ENCODE measurements at places on chromosomes 16 and 17.

GRCh38 chr16:49931916-49932315 lies 76.0 kb upstream of the ZNF423 start:
- H3K4me3 ChIP-seq: no peak overlapping the region
- H3K27ac ChIP-seq: no peak overlapping the region
- H3K36me3 ChIP-seq: no peaks in the 10 kb centered on the region
- no peaks in the 10 kb centered on the region for H3K4me1 ChIP-seq
- no peak for DNase-seq

- no peaks in the 10 kb centered on the region for H3K36me3 ChIP-seq
- peaks cover 5% of the 10 kb centered on the region for H3K4me1 ChIP-seq
- no peak overlapping the region for H3K4me3 ChIP-seq
- DNase-seq: no peak
Measured at GRCh38 chr16:51150165-51150887, 744 bp downstream of the SALL1 start.

GRCh38 chr17:77247048-77247541 lies 106.3 kb downstream of the SEC14L1 start:
- H3K4me3 ChIP-seq: peak overlapping the region; percentile 34
- H3K4me1 ChIP-seq: peaks cover 5% of the 10 kb centered on the region
- H3K36me3 ChIP-seq: peaks cover 2% of the 10 kb centered on the region

DNA sequence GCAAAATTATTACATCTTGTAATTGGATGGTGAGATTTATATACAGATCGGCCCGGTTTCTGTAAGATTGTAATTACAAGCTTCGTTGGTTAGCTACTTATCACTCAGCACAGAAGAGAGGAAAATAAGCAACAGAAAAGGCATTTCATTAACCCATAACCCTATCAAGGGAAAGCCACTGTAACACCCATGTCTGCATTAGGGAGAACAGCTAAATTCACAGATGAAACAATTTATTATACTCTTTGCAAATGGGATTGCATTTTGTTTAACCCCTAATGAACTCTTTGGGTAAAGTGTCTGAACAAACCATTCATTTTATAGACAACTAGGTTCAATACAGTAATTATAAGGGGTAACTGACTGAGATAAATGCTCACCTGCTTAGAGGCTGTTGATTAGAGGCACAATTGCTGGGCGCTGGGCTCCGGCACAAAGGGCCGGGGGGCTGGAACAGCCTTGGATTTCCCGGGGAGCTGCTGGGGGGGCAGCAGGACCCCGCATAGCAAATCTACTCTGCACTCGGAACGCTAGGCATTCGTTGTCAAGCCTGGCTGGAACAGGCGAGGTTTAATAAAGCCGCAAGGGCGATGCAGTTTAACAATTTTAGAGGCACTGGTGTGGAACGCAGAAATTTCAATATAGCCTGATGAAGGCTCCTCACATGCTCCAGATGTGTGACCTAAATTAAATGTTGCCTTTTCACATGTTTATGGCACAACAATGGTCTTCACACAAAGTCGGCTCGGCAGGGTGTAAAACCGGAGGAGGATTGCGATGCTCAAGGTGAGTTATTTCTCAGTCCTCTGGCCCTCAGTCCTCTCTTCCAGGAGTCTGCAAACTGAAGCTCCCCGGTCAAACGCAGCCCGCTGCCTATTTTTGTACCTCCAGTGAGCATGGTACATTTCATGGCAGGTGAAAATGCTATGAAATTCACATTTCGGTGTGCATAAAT lies 134.0 kb upstream of the IRX6 start:
- no peak overlapping the region for H3K27ac ChIP-seq
- no peaks in the 10 kb centered on the region for H3K36me3 ChIP-seq
- peaks cover 17% of the 10 kb centered on the region for H3K27me3 ChIP-seq
- no peak for DNase-seq

GRCh38 chr16:31430380-31431052 lies 2.4 kb upstream of the COX6A2 start:
- H3K27me3 ChIP-seq: no peaks in the 10 kb centered on the region
- H3K4me3 ChIP-seq: no peak overlapping the region
- no peak for DNase-seq
- peaks cover 11% of the 10 kb centered on the region for H3K36me3 ChIP-seq

DNA sequence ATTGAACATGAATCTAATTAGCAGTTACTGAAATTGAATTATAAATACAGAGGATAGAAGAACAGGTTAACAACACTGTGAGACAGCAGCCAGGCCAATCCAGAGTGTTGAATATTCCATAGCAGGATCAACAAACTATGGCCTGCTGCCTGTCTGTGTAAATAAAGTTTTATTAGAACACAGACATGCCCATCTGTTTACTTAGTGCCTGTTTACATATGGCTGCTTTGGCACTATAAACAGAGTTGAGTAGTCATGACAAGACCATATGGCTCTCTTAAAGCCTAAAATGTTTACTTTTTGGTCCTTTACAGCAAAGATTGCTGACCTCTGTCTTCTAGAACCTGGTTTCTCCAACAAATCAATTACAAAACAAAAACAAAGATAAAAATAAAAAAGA lies 115.4 kb upstream of the CDC42EP4 start:
- H3K36me3 ChIP-seq: peaks cover 4% of the 10 kb centered on the region
- no peaks in the 10 kb centered on the region for H3K4me1 ChIP-seq
- no peak overlapping the region for H3K27ac ChIP-seq
- peaks cover 16% of the 10 kb centered on the region for H3K27me3 ChIP-seq

GRCh38 chr16:56607109-56607618 lies 1.2 kb upstream of the MT2A start:
- H3K4me3 ChIP-seq: peak overlapping the region; percentile 98
- no peaks in the 10 kb centered on the region for H3K27me3 ChIP-seq
- no peak for DNase-seq
- peaks cover 5% of the 10 kb centered on the region for H3K36me3 ChIP-seq
- peak overlapping the region; percentile 93 for H3K27ac ChIP-seq

- H3K4me3 ChIP-seq: no peak overlapping the region
- no peak for DNase-seq
- no peaks in the 10 kb centered on the region for H3K4me1 ChIP-seq
- H3K27me3 ChIP-seq: peaks cover 63% of the 10 kb centered on the region
Measured at GRCh38 chr17:10875430-10875851, 37.6 kb upstream of the PIRT start.

DNA sequence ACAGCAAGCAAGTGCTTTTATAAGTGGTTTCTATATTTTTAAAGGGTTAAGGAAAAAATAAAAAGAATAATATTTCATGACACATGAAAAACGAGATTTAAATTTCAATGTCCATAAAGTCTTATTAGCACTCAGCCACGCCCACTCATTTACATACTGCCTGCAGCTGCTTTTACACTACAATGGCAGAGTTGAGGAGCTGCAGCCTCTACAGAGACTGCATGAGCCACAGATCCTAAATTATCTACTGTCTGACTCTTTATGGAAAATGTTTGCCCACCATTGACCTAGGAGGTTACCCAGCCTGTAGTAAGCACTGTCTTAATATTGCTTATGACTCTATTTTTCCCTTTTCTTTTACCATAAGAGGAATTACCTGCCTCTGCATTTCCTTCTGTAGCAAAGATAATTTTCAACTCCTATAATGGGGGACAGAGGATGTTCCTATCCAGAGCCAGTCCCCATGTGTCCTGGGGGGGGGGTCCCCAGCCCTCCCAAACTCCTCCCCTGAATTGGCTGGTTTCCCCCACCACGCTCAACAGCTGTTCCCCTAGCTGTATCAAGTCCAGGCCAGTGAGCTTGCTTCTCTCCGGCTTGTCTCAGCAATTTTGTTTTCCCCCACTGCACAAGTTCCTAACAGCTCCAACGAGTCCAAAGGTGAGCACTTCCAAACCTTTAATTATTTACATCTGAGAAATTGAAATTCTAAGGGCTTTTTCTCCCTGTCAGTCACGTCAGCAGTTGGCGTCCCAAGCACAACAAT lies 139.4 kb upstream of the ERCC4 start:
- no peaks in the 10 kb centered on the region for H3K4me1 ChIP-seq
- no peaks in the 10 kb centered on the region for H3K36me3 ChIP-seq
- no peak overlapping the region for H3K4me3 ChIP-seq

DNA sequence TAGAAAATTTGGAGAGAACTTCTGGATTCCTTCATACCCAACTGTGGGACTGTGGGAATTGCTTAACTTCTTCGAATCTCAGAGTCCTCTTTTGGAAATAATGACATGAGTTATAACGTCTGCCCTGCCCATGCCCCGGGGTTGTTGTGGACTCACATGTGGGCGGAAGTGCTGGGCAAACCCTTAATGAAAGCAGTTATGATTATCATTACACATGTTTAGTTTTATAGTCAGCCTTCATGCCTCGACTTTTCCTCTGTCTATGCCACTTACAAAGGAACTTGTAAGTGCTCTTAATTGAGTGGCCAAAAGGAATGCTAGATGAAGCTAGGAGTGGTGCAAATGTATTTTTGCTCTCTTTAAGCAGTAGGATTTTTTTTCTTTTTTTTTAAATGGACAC lies 3.9 kb downstream of the KRT27 start:
- DNase-seq: no peak
- no peaks in the 10 kb centered on the region for H3K4me1 ChIP-seq
- H3K27me3 ChIP-seq: peaks cover 90% of the 10 kb centered on the region
- no peak overlapping the region for H3K4me3 ChIP-seq

DNA sequence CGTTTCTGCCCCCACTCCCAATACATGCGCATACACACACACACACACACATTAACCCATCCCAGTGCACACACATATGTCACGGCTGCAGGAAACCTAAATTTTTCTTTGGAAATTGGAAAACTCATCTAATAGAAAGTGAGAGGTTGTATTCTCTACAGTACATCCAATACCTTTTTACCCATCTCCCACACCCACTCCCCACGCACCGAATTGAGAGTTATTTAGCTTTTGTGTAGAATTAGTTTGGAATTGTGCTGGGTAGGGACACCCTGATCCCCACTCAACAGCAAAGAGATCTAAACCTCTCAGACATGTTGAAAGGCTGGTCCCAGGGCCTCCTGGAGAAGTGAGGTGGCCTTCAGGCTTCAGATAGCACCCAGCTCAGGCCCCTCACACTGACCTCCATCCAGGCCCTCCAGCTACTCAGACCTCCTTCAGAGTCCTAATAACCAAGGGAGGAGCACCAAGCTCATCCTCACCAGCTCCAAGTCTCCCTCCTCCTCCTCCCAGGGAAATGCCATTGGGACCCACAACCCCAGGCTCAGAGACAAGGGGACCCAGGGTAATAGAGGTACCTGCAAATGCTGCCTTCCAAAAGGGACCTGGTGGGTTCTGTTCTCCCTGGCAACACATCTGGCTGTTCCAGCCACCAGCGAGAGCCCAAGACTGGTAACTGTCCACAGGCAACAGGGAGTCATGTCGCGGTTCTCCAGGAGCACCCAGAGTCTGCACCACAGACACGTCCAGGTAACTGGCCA lies 955 bp downstream of the HOXB13 start:
- H3K27ac ChIP-seq: peak overlapping the region; percentile 87
- H3K4me1 ChIP-seq: peaks cover 39% of the 10 kb centered on the region
- no peak for DNase-seq
- H3K36me3 ChIP-seq: peaks cover 28% of the 10 kb centered on the region

DNA sequence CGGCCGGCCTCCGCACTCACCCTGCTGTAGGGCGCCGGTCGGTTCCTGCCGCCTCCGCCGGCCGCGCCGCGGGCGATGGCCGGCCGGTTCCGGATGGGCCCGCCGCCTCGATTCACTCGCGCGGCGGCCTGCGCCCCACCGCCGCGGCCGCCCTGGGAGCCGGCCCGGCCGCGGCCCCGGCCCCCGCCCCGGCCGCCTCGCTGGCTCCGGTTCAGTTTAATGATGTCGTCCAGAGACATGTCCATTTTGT lies 158 bp downstream of the ALYREF start:
- DNase-seq: no peak
- peaks cover 23% of the 10 kb centered on the region for H3K4me1 ChIP-seq
- peaks cover 58% of the 10 kb centered on the region for H3K36me3 ChIP-seq

- no peaks in the 10 kb centered on the region for H3K4me1 ChIP-seq
- H3K27me3 ChIP-seq: no peaks in the 10 kb centered on the region
- no peak for DNase-seq
- no peak overlapping the region for H3K4me3 ChIP-seq
Measured at GRCh38 chr16:69293401-69293800, 17.7 kb upstream of the VPS4A start.

DNA sequence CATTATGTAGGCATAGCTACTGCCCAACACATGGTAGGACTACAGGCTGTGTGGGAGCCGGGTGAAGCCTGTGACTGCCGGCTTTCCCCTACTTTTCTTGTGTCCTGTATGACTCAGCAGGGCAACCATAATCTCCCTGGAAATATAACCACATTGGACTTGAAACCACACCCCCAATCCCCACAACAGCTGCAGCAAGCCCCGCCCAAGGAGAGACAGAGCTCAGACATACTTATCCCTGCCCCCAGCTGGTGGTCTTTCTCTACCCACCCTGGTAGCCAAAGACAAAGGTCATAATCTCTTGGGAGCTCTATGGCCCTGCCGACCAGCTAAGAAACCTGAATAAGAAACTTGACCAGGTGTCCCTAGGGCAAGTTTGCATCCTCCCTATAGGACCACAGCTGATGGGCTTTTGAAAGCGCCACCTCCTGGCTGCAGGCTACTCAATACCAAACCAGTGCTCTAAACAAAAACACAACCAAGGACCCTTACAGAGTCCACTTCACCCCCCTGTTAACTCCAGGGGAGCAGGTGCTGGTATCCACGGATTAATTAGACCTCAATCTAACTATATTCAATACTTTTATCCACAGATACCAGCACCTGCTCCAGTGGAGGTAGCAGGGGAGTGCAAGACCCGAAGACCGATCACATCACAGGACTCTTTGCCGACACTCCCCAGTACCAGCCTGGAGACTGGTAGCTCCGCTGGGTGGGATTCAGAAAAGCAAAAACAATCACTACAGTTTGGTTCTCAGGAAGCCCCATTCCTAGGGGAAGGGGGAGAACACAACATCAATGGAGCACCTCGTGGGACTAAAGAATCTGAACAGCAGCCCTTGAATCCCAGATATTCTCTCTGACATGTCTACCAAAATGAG lies 91.2 kb downstream of the IRX5 start:
- H3K4me3 ChIP-seq: no peak overlapping the region
- H3K4me1 ChIP-seq: no peaks in the 10 kb centered on the region
- peaks cover 14% of the 10 kb centered on the region for H3K27me3 ChIP-seq
- no peak for DNase-seq
- peaks cover 2% of the 10 kb centered on the region for H3K36me3 ChIP-seq

GRCh38 chr17:34312080-34312479 lies 7.2 kb upstream of the CCL8 start:
- no peak overlapping the region for H3K4me3 ChIP-seq
- H3K27ac ChIP-seq: no peak overlapping the region
- no peak for DNase-seq
- H3K27me3 ChIP-seq: peaks cover 71% of the 10 kb centered on the region

GRCh38 chr16:12613131-12613991 lies 190.3 kb downstream of the CPPED1 start:
- H3K4me1 ChIP-seq: no peaks in the 10 kb centered on the region
- DNase-seq: no peak
- H3K27me3 ChIP-seq: peaks cover 27% of the 10 kb centered on the region
- no peak overlapping the region for H3K27ac ChIP-seq
- no peaks in the 10 kb centered on the region for H3K36me3 ChIP-seq
- H3K4me3 ChIP-seq: no peak overlapping the region

DNA sequence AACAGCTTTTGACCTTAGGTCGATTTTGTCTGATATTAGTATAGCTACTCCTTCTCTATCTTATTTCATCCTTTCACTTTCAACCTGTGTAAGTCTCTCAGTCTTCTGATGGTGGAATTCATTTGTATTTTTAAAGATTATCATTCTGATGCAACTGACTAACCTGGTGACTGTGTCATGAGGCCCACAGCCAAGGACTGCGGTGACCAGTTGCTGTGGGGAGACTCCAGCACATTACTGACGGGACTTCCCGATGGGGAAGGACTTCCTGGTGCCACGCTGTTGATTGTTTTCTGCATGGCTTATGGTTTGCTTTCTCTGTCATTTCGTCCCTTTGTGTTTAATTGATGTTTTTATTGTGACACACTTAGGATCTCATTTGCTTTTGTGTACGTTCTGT lies 34.2 kb downstream of the RMI2 start:
- H3K27me3 ChIP-seq: no peaks in the 10 kb centered on the region
- peaks cover 4% of the 10 kb centered on the region for H3K36me3 ChIP-seq
- peak overlapping the region; percentile 72 for H3K27ac ChIP-seq
- H3K4me3 ChIP-seq: peak overlapping the region; percentile 44
- H3K4me1 ChIP-seq: peaks cover 10% of the 10 kb centered on the region
- no peak for DNase-seq
